ENCODE measurements at places on chromosomes 13 and 19.

DNA sequence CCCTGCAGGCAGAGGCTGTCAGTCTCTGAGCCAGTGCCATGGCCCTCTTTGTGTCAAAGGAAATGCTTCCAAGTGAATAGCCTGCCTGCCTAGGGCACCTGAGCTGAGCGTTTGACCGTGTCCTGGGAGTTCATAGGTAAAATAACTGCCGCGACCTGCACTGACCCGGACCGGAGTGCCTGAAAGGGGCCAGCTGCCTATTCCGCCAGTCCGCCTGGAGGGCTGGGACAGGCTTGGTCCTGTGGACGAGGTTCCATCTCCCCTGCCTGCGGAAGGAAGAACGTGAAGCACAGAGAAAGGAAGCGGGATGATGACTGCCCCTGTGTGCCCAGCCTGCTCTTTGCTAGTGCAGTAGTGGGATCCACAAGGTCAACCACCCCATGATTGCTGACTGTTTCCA is 17.5 kb upstream of the ZNF492 start:
- DNase-seq, result no peak

- no peak for DNase-seq
Measured at GRCh38 chr13:27926644-27927434, 7.0 kb downstream of the PDX1 start.

DNA sequence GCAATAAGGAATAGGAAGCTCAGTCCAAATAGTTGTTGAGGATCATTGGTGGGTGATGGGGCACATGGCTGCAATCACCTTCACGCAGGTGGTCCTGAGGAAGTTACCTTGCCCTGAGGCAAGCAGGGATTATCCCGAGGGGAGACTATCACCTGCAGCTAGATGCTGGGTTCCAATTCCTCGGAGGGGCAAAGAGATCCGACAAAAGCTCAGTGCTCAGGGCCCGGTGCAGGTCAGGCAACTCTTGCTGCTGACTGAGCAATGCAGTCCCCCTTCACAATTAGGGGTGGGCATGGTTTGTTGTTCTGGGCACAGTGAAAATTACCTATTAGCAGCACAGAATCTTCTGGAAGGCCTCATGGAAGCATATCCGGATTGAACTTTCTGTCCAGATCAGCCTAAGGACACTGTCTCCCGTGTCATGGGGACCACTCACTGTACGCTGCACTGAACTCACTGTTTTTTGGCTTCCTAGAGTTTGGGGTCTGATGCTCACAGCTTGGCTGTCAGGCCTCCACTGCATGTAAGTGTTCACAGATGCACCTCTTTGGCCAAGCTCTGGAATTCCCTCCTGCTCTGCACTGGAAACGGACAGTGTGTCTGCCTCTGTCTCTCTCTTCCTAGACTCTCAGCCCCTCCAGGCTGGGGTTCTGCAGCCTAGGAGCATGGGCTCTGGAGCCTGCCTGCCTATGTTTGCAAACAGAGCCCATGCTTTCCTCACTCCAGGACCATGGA is 372.7 kb downstream of the ZNF536 start:
- DNase-seq, result no peak

DNA sequence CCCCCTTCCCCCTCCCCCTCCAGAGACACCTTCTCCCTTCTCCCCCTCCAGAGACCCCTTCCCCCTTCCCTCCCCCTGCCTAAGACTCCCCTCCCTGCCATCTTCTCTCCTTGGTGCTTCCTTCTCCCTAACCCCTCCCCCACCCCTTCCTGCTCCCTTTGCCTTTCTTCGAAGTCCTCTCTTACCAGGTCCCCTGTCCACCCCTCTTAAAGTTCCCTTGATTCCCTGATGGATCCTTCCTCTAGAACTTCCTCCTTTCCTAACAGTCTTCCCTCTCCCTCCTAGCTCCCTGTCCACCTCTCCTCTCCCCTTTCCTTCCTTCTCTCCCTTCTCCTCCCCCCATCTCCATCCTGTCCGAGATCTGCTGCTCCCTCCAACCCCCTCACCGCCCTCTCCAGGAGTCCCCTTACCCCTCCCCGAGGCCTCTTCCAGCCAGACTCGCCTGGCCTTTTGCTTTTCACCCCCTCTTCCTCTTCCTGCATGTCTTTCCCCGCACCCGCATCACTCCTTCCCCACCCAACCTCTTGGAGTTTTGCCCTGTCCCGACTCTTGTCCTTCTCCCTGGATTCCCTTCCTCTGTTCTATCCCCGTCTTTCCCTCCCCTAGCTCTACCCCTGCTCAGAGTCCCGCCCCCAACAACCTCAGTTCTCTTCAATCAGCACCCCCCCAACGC is 3.1 kb downstream of the TNFSF9 start:
- DNase-seq, result no peak

DNA sequence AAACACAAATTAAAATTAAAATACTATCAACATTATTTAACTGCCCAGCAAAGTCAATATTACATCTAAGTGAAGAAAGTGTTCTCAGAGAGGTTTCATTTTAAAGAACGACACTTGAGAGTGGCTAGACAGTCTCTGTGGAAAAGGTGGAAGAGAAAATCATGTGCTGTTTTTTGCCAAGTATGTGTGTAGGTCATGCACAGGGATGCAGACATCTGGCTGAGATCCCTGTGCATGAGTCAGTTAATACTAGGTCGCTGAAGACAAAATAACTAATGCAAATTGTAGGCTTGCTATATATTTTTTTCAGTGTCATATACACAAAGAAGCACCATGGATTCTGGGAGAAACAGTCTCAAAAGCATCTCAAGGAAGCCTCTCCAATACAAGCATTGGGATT is 44.3 kb upstream of the ENOX1 start:
- no peak for DNase-seq

GRCh38 chr19:48873476-48874302 is 1.5 kb downstream of the PPP1R15A start:
- no peak for DNase-seq

- DNase-seq, result no peak
Measured at GRCh38 chr19:45769821-45770191, 754 bp upstream of the SIX5 start.

- DNase-seq, result no peak
Measured at GRCh38 chr19:53892981-53893325, 11.0 kb downstream of the PRKCG start.
